ENCODE measurements at places on chromosomes 5 and 9.

- no peak for DNase-seq
Observed at GRCh38 chr9:2823227-2823626, 20.7 kb downstream of the PUM3 start.

DNA sequence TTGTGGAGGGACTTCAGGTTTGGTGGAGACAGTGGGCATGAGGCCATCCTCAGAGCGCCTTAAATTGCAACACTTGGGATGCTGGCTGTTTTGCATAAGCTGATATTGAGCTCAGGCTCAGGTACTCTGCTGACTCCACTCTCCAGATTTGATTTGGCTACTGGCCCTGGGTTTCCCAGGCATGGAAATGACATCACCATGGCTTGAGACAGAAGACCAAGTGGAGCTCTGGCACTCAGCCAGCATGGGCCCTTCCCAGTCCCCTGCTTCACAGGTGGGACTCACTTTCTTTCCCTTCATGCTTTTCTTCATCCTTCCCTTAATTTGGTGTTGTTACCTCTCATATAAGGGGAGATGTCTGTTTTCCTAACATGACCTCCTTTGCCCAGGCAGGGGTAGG is 72.0 kb upstream of the IL12B start:
- DNase-seq = no peak

GRCh38 chr5:77637170-77637997 is 1.1 kb downstream of the OTP start:
- no peak for DNase-seq

- DNase-seq = no peak
Observed at GRCh38 chr5:112549605-112550166, 130.6 kb upstream of the EPB41L4A start.

DNA sequence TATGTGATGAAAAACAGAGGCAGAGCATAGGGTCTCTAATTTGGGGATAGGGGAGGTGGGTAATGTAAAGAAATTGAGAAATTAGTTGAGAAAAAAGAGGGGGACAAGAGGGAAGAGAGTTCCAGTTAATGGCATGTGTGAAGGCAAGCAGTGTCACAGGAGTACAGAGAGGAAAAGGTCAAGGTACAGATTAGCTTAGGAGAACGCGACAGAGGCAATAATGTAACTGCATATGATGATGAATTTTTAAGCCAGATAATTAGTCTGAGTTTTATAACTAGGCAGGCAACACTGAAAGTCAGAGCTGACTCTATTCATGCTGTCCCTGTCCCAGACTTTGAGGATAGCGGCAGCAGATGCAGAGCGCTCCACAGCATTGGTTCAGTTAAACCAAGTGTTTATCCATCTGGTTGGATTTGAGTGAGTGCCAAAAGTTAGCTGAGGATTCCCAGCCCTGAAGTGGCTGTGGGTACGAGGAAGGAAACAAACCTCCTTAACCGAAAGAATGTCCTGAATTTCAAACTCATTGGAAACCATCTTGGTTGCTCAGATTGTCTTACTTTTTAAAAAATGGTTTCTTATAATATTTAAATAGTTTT is 315.2 kb downstream of the ARHGAP26 start:
- DNase-seq = no peak

GRCh38 chr9:34547960-34548611 is 25.3 kb upstream of the ENHO start:
- DNase-seq = no peak

Data from NCI-H187 (cell line).